ENCODE measurements at places on chromosomes 7 and 10.
A peak's percentile ranks its signal among the peaks of the same experiment; 100 is the strongest.

GRCh38 chr10:27743877-27744801, 1.5 kb downstream of the MKX start:
- DNase-seq: no peak

- peak; percentile 23 for DNase-seq
Measured at GRCh38 chr10:93916257-93917063, 22.7 kb downstream of the SLC35G1 start.

GRCh38 chr7:44305564-44306507, 19.6 kb downstream of the CAMK2B start:
- DNase-seq: no peak

GRCh38 chr7:25059576-25059975, 65.5 kb downstream of the CYCS start:
- DNase-seq: no peak

GRCh38 chr7:25143763-25144162, 18.7 kb upstream of the CYCS start:
- DNase-seq: no peak

DNA sequence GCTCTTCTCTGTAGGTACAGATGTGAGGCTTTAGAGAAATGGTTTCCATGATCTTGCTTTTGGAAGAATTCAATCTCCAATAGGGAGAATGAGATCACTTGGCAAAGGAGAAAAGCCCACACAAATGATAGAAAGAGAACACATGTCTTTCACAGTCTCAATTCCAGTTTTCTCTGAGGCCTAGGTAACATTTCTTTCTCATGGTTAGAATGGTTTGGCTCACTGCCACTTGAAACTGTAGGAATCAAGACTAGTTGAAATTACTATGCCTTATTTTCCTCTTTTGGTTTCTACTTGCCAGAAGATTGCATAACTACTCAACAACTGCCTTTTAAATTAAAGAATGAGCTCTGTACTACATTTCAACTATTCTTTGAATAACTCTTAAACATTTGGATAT, 276.5 kb upstream of the TEX47 start:
- DNase-seq: no peak

- DNase-seq: no peak
Measured at GRCh38 chr10:119663866-119664698, 12.9 kb downstream of the BAG3 start.

DNA sequence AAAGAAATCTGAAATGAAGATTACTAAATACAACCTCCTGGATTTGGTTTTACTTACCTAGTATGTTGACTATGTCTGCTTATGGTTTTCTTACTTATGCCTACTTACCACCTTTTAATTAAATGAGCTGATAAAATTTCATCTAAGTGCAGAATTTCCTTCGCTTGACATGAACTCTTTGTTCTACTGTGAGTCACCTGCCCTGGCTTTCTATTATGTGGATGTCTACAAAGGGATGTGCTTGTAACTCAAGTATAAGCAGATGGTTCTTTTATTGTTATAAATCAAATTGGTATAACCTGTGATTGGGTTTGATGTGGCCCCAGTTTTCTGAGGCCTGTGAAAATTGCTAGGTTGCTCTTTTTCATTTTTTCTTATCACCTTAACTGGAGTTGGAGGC, 389.1 kb upstream of the ANKRD30A start:
- DNase-seq: no peak

DNA sequence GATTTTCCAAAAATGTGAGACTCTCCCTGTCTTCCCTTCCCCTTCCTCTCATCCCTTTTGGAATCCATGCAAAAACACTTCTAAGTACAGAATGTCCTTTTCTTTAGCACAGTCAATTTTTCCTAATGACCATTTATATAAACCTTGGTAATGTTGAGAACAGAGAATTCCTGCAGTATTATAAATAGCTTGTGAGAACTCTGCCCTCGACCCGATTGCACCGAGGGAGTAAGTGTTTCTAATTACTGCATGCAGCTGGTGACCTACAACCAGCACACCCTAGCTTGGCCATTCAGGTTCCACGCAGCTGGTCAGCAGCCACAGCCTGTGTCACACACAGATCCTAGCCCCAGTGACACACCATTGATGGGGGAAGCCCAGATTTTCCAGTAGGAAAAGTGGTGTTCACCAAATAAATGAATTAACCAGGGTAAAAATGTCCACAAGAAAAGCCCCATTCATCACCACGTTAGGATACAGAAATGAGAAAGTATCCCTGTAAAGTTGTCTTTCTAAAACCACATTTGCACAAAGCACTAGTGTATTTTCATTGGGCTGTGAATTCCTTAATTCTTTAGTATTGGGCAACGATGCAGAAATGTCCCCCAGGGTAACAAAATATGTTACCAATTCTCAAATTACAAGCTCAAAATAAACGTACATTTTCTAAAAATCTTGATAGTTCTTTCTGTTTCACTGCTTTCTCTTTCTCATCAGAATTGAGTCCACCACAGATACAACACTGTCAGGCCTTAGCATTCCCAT, 499.0 kb upstream of the KLF6 start:
- DNase-seq: no peak

GRCh38 chr10:96556003-96556402, 30.8 kb downstream of the TM9SF3 start:
- no peak for DNase-seq

GRCh38 chr10:61929555-61929954, 28.1 kb downstream of the ARID5B start:
- no peak for DNase-seq

- peak; percentile 52 for DNase-seq
Measured at GRCh38 chr10:128069351-128070051, 56.7 kb downstream of the MKI67 start.

DNA sequence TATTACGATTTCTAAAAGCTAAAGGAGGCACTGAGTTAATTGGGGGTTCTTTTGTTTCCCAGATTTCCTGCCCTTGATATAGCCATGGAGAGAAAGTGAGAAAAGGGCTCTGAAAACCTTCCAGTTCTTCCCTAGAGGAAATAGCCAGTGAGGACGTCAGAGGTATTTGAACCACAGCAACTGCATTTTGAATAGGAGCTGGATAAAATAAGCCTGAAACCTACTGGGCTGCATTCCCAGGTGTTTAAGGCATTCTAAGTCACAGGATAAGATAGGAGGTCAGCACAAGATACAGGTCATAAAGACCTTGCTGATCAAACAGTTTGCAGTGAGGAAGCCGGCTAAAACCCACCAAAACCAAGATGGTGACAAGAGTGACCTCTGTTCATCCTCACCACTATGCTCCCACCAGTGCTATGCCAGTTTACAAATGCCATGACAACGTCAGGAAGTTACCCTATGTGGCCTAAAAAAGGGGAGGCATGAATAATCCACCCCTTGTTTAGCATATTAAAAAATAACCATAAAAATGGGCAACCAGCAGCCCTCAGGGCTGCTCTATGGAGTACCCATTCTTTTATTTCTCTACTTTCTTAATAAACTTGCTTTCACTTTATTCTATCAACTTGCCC, 85.1 kb upstream of the FRMD4A start:
- no peak for DNase-seq

DNA sequence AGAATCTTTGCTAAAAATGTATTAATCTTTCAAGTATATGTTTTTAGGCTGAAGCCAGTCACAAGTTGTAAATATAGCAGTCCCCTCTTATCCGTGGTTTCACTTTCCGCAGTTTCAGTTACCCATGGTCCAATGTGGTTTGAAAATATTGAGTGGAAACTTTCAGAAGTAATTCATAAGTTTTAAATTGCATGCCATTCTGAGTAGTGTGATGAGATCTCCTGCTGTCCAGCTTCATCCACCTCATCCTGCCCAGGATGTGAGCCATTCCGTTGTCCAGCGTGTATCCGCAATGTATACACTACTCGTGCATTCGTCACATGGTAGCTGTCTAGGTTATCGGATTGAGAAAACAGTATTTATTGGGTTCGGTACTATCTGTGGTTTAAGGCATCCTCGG, 12.2 kb downstream of the PDCD4 start:
- DNase-seq: no peak

GRCh38 chr7:69608878-69609277, 10.6 kb downstream of the AUTS2 start:
- peak; percentile 30 for DNase-seq

DNA sequence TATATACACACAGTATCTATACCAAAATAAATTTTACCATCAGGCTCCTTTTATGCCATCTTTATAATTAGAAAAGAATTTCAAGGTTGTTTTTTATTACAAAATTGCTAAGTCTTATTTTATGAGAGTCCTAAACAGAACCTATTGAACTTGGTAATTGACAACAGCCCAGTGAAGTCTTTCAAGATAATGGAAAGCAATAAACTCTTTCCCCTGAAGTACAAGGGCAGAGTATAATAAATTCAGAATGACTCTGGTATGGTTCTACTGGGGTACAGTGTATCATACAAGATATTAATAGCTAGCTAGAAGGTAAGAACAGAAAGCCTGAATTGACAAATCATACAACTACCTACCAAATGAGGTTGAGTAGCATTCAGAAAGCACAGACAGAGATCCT, 26.2 kb upstream of the CUBN start:
- DNase-seq: no peak

DNA sequence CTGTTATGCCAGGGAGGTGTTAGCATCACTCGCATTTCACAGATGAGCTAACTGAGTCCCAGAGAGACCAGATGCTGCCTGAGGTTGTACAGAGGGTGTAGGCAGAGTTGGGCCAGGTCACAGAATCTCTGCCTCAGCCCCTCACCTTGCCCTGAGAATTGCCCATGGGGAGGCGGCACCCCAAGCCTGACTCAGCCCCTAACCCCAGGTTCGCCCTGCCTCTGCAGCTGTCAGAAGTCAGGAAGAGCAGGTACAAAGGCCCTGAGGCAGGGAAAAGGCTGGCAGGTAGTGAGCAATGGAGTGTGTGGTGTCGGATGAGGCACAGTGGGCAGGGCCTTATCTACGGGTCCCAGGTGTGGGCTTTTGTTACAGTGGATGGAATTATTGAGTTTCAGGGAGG, 79.4 kb downstream of the MYL10 start:
- DNase-seq: no peak

- DNase-seq: no peak
Measured at GRCh38 chr10:50554995-50555568, 68.7 kb downstream of the SGMS1 start.

DNA sequence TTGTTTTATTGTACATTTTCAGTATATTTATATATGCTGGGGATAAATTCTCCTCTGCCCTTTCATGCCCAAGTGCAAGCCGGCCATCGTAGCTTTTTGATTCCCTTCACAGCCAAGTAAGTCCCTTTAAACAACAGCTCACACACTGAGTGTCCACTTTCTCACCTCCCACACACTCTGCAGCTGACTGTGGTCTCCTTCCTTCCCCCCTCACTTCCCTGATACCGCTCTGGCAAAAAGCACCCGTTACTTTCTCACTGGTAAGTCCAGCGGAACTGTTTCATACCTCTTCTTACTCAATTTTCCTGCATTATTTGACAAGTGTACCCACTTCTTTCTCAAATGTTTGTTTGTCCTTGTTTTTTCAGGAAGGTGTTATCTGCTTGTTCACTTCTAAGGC, 35.2 kb downstream of the MGAM start:
- DNase-seq: no peak

DNA sequence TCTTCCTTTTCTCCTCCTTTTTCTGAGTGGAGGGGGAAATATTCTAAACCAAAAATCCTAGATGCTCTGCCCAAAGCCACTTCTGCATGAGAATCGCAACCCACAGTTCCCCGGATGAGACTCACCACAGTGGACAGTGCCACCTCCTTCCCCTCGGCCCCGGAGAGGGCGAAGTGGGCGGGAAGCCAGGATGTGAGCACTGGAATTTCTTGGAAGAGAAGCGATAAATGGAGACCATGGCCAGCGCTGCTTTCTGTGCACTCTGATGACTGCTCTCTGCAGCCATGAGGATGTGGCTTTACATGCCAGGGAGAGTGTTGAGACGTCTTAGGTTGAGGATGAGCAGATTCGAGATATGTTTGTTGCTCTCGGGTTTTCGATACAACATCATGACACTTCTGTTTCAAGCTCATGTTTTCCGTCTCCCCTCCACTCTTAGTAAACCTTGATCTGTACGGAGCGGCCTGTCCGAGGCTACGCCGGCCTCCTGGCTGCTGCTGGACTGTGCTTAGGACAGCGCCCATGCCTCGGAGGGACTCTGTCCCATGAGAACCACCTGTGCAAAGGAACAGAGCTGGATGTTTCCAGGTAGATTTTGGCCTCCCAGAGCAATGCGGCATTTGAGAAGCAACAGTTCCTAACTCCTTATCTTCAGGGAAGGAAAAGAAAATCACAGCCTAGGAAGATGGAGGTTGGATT, 414.6 kb upstream of the FOXK1 start:
- DNase-seq: no peak

DNA sequence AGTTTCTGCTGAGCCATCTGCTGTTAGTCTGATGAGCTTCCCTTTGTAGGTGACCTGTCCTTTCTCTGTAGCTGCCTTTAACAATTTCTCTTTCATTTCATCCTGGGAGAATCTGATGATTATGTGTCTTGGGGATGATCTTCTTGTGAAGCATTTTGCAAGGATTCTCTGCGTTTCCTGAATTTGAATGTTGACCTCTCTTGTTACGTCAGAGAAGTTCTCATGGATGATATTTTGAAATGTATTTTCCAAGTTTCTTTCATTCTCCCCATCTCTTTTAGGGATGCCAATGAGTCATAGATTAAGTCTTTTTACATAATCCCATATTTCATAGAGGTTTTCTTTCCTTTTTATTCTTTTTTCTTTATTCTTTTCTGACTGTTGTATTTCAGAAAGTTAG, 184.2 kb upstream of the BET1 start:
- no peak for DNase-seq

GRCh38 chr7:121078701-121079227, 90.3 kb downstream of the CPED1 start:
- DNase-seq: no peak

GRCh38 chr7:4033996-4034395, 648.1 kb upstream of the FOXK1 start:
- DNase-seq: no peak

GRCh38 chr10:31701546-31701945, 227.1 kb downstream of the ARHGAP12 start:
- DNase-seq: no peak

- DNase-seq: no peak
Measured at GRCh38 chr10:92490387-92490786, 83.5 kb downstream of the IDE start.

- no peak for DNase-seq
Measured at GRCh38 chr10:124648738-124649137, 95.4 kb downstream of the FAM53B start.

DNA sequence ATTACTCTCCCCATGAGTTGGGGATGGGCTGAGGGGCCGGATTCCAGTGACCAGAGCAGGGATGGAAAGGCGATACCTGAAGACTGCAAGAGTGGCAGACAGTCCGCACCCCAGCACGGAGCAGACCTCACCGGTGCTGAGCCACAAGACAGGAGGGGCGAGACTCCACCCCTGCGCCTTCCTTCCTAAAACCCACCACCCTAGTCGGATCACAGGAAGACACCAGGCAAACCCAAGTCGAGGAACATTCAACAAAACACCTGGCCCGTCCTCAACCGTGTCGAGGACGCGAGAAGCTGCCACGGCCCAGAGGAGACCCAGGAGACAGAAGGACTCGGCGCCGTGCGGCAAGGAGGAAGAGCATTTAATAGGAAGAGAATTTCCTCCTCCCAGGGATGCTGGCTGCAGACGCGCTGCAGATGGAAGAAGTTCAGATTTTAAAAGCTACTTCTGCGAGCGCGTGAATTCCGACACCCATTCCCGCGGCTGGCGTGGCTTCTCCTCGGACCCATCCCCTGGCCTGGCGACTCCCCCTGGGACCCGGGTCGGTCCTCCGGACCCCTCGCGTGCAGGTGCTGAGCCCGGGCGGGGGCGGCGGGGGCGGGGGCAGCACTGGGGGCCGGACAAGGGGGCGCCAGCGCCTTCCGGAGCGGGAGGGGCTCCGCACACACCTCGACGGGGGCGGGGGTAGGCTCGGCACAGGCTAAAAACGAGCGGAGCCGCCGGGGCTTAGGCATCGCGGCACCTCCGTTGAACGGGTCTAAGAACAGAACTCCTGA, 563 bp upstream of the UTF1 start:
- DNase-seq: no peak
